CD4-positive, alpha-beta T cell treated with Interleukin-15 for 1 hour (primary cell): ENCODE measurements at places on chromosomes 16 and 17.

- DNase-seq = peak; percentile 43
These were observed 858 bp downstream of the MMD start for GRCh38 chr17:55420776-55421178.

GRCh38 chr16:12225255-12225654 lies 248.7 kb downstream of the SNX29 start:
- no peak for DNase-seq

DNA sequence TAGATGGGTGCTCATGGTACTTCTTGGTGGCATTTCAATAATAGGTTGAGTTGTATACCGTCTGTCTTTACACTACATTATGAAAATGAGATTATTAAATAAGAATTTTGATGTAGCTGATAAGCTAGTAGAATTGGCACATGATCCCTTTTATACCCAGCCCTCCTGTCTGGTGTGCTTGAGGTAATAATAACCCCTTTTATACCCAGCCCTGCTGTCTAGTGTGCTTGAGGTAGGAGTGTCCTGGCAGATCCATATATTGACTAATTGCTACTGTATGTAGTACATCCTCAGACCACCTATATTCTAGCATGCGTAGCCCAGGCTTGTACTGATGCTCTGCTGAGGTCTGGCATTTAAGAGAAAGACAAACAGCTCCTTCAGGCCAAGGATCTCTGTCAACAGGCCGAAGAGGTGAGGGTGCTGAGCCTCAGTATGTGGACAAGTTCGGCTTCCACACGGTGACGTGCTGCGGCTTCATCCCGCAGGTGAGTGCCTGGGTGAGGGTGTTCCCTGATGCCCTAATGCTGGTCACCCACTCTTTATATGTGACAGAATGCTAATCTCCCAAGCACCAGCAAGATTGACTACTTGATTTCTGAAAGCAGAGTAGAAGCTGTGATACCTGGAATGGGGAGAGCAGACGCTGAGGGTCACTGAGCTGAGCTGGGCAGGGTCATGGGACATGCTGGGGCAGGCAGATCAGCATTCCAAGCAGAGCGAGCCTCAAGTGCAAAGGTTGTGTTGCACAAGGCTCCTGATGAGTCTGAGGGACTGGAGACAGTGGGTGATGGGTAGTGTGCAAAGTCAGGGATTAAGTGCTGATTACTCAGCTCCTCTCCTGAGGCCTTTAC lies 5.7 kb downstream of the FN3K start:
- DNase-seq = no peak

DNA sequence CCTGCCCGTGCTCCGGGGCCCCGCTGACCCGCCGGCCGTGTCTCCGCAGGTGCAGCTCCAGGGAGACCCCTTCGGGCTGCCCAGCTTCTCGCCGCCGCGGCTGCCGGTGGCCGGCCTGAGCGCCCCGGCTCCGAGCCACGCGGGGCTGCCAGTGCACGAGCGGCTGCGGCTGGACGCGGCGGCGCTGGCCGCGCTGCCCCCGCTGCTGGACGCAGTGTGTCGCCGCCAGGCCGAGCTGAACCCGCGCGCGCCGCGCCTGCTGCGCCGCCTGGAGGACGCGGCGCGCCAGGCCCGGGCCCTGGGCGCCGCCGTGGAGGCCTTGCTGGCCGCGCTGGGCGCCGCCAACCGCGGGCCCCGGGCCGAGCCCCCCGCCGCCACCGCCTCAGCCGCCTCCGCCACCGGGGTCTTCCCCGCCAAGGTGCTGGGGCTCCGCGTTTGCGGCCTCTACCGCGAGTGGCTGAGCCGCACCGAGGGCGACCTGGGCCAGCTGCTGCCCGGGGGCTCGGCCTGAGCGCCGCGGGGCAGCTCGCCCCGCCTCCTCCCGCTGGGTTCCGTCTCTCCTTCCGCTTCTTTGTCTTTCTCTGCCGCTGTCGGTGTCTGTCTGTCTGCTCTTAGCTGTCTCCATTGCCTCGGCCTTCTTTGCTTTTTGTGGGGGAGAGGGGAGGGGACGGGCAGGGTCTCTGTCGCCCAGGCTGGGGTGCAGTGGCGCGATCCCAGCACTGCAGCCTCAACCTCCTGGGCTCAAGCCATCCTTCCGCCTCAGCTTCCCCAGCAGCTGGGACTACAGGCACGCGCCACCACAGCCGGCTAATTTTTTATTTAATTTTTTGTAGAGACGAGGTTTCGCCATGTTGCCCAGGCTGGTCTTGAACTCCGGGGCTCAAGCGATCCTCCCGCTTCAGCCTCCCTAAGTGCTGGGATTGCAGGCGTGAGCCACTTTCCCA lies 5.9 kb downstream of the CTF1 start:
- peak; percentile 53 for DNase-seq

DNA sequence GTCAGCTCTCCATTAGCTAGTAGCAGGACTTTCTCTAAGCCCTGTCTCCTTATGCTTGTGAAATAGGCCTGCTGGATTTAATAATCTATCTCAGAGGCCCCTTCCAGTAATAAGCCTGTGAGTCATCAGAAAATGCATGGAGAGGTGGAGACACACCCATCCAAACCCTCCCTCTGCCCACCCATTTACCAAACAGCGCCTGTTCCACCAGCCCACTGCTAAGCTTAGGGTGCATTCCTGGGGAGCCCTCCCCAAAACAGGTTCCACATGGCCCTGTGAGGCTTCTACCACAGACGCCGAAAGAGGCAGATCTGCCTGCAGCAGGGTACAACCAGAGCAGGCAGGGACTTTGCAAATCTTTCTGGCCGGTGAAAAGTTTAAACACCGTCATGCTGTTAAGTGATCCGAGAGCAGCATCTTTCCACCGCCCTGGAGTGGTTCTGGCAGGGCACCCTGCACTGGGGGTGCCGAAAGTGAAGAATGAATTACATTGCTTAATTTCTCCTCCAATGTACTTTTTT lies 99.3 kb downstream of the GAS7 start:
- no peak for DNase-seq

- no peak for DNase-seq
These were observed 26.2 kb upstream of the AXIN2 start for GRCh38 chr17:65587534-65588180.

DNA sequence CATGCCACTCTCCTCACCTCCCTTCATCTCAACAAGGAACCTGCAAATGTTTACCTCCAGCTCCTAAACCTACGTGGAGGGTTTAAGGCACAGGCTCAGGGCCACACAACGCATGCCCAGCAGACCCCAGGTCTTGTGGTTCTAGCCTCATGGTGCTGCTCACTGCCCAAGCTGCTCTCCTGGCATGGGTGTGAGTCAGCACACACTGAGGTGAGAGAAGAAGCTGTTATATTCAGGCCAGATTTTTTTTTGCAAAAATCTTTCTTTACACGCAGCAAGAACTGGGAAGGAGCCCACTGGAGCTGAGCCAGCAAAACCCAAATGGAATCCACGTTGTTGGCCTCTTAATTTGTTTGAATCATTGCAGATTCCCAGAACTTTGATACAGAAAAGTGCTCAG lies 5.5 kb upstream of the C16orf96 start:
- DNase-seq = no peak

GRCh38 chr16:19808061-19808641 lies 76.5 kb downstream of the GPRC5B start:
- DNase-seq = no peak

- no peak for DNase-seq
These were observed 8.0 kb downstream of the HS3ST3A1 start for GRCh38 chr17:13593757-13594156.

- DNase-seq = no peak
These were observed 629 bp upstream of the UNC119 start for GRCh38 chr17:28553000-28553505.

DNA sequence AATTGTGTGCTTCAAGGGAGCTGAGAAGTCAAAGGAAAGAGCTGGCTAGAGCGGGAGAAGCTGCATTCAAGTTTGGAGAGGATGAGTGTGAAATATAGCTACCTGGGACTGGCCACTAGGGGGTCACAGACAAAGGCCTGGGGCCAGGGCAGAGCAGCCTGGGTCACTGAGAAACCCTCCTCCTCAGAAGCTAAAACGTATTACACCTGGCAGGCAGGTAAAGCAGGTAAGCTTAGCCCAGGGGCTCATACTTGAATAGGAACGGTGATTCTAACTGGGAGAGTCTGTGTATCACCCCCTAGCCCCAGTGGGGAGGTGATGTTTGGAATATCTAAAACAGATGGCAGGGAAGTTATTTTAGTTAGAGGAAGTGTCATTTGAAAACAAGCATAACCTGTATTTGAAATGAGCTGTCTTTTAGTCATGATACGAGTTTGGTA lies 6.8 kb downstream of the KRT37 start:
- no peak for DNase-seq

DNA sequence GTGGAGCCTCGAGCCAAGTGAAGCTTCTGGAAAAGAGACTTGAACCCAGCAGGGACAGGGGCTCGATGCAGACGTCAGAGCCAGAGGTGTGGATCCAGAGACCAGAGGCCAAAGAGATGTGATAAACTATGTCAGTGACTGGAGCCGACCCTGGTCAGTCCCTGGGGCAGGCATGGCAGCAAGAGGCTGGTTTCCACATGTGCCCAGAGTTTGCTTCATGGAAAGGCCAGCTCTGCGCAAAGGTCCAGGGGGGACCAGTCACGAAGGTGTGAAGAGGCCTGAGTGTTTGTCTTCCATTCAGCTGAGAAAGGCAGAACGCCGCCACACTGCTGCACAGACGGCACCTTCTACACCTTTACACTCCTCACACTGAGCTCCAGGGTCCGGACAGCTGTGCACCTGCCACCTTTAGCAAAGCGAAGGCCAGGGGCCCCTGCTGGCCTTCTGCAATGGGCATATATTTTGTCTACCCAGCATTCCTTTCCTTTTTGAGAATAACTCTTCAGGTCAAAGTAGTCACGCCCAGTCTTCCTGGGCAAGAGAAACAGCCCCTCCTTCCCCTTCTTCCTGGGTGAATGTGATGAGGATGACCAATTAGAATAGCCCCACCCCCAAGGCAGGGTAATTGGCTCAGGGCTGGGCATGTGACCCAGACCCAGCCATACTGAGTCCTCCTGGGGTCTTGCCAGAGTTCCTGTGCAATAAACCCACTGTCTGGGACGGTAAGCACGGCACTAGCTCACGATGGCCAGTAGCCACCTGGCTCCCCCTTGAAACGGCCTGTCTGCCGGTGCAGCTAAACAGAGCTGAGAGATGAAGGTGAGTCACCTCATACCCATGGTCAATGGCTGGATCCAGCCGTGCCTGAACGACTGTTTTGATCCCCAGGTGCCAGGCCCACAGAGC lies 2.3 kb upstream of the RPH3AL start:
- DNase-seq = no peak

DNA sequence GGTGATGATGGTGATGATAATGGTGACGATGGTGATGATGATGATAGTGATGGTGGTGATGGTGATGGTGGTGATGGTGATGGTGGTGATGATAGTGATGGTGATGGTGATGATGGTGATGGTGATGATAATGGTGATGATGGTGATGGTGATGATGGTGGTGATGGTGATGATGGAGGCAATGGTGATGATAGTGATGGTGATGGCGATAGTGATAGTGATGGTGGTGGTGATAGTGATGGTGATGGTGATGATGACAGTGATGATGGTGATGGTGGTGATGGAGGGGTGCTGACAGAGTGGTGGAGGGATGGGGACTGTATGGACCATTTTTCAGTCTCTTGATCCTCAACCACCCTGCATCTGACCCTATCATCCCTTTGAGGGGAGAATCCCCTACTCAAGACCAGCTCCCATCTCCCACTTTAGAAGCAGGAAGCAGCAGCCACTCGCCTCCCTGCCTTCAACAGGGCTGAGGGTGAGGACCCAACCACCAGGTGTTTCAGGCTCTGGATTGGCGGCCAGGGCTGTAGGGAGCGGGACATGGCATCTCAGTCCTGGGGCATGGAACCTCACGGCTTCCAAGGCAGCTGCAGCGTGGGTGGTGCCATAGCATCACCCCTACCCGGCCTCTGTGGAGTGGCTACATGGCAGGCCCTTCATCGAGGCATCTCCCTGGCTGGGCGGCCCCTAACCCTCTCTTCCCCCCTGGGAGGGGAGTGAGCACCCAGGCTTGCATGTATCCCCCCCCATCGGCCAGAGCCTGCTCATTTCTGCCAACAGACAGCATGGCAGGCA lies 4.5 kb downstream of the FSCN2 start:
- DNase-seq = no peak

- no peak for DNase-seq
These were observed 230.8 kb downstream of the ABCC12 start for GRCh38 chr16:47924950-47925349.

GRCh38 chr17:41666237-41666641 lies 22.4 kb upstream of the EIF1 start:
- peak; percentile 95 for DNase-seq

DNA sequence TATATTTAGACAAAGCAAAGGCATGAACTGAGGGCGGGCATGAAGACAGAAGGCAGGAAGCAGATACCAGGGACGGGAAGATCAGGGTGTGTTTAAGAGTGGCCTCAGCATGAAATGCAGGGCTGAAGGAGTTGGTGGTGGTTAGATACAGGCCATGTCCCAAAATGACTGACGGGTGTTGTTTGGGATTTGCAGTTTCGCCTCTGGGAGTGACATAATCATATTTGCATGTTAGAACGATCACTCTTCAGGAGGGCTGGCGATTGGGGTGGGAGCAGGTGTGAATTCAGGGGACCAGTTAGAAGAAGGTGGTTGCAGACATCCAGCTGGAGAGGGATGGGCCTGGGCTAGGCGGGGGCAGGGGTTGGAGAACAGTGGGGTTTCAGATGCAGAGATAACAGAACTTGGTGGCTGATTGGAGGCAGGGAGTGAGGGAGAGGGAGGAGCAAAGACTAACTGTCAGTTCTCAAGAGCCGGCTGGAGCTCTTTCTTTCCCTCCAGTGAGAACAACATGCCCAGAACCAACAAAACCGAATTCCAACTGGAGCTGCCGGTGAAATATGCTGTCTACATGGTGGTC lies 27.2 kb upstream of the ITGAX start:
- DNase-seq = no peak

- peak; percentile 49 for DNase-seq
These were observed 11.5 kb downstream of the FLII start for GRCh38 chr17:18246880-18247612.

GRCh38 chr16:20002936-20003335 lies 70.8 kb downstream of the GPR139 start:
- no peak for DNase-seq

DNA sequence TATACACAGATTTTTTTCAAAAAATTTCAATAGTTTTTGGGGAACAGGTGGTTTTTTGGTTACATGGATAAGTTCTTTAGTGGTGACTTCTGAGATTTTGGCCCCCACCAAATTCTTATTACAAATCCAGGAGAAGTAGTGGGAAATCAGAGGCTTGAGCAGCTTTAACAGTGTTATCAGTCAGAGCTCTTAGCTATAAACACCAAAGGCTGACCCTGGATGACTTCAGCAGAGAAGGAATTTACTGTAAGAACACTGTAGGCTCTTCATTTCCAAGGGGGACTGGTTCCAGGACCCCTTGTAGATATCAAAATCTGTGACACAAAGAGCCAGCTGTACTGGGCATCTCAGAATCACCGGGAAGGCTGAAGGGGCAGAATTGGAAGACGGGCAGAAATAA lies 17.8 kb downstream of the MPHOSPH6 start:
- no peak for DNase-seq
